ENCODE measurements at places on chromosomes 6 and 20. TPM values are rescaled to one million over a fixed set of nuclear protein-coding genes. Genes with fewer than 3 reads are reported as not detected.

- DNase-seq = no peak
Measured at GRCh38 chr6:144007478-144008119, 460 bp downstream of the PLAGL1 start.

GRCh38 chr20:42192321-42192720 lies 574.1 kb upstream of the CHD6 start:
- no peak for DNase-seq

Gene OOEP
- total RNA-seq = not detected

Gene SPATA25
- total RNA-seq = 8.6 TPM

GRCh38 chr6:71012866-71013469 lies 56.1 kb upstream of the B3GAT2 start:
- DNase-seq = no peak

GRCh38 chr20:41000628-41001027 lies 28.0 kb upstream of the TOP1 start:
- no peak for DNase-seq

- no peak for DNase-seq
Measured at GRCh38 chr20:20303742-20304141, 64.2 kb upstream of the INSM1 start.

GRCh38 chr20:16423311-16424212 lies 149.7 kb downstream of the KIF16B start:
- DNase-seq = no peak

Gene TFAP2C
- 12.5 TPM for total RNA-seq

- no peak for DNase-seq
Measured at GRCh38 chr6:125512621-125513020, 210.9 kb upstream of the HDDC2 start.

DNA sequence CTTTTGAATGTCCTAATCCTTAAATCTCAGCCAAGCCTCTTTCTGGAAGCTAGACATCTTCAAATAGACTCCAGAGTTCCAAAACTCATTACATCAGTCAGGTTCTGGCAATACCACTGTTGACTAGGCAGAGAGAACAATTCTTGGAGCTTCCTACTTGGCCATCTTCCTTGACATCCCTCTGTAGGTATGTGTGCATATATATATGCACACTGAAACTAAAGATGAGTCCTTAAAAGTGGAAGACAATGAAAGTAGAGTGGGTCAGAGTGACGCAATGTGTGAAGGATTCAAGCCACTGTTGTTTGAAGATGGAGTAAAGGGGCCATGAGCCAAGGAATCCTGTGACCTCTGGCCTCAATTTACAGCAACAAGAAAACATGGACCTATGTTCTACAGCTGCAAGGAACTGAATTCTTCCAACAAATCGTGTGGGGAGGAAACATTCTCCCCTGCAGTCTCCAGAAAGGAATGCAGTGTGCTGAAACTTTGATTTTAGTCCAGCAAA lies 18.7 kb upstream of the DUSP22 start:
- no peak for DNase-seq

GRCh38 chr6:150233843-150234269 lies 91.0 kb downstream of the PPP1R14C start:
- DNase-seq = no peak

DNA sequence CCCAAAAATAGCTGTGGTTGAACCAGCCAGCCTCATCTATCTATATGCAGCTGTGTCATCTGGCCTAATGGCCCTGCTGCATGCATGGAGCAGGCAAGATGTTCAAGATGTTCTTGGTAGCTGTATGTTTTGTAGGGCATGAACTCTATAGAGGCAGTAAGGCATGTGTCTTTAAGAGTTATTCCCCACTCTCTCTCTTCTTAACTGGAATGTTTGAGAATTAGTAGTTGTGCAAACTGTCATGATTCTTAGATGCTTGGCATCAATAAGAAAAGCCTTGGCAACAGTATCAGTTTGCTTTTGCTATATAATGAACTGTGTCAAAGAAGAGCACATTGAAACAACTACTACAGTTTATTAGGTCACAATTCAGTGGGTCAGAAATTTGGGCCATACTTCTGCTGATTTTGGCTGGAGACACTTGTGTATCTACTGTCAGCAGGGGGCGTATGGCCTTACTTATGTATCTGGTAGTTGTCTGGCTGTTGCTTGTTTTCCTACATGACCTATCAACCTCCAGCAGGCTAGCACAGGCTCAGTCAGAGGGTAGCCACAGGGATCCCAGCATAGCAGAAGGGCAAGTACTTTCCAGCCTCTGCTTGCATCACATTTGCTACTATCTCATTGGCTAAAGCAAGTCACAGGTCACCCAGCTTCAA lies 56.1 kb upstream of the LAMP5 start:
- no peak for DNase-seq

Gene CRISP2
- total RNA-seq = 0.60 TPM

- DNase-seq = no peak
Measured at GRCh38 chr6:82686719-82687118, 323.1 kb downstream of the TPBG start.

DNA sequence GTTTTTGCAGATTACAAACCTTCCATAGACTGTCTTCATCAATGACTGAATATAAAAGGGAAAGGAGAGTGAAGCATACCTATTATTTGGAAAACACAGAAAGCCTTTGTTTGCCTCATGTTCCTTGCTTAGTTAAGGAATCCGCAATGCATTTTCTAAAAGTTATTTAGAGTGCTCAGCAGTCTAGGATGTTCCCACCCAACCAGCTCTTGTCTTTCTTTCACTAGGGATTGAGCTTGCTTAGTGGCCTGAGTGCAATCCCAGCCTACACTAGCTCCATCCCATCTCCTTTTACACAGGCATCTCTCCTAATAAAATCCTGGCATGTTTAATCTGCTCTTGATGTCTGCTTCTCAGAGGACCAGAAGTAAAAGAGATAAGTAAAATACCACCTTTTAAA lies 850.5 kb upstream of the GJE1 start:
- DNase-seq = no peak

DNA sequence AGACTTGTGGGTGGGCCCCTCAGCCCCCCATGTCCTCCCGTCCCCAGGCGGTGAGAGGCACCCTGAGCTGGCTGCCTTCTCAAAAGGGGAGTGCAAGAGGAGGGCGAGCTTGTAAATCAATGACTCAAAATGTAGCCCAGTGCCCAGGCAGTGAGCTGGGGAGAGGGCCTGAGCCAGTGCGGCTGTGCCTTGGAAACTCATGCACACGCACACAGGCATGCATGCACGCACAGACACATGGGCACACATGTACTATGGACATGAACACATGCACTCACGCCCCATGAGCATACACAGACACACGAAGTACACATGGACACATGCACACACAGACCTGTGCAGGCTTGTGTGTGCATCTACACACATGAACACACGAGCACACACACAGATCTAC lies 133.5 kb downstream of the TAF4 start:
- no peak for DNase-seq

DNA sequence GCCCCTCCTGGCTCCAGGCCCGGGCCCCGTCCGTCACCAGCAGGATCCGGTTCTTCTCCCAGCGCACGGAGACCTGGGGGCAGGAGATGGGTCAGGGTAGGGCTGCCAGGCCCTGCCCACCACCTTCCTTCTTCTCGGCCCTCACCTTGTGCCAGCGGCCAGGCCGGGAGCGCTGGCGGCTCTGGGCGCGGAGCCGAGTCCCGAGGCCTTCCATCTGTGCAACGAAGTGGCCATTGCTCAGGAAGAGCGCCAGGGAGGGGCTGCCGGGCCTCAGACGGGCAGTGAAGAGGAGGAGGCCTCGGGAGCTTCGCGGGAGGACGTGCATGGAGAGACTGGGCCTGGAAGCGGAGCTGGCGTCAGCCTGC lies 7.9 kb downstream of the ADRM1 start:
- no peak for DNase-seq

Gene TAF8
- total RNA-seq = 34.2 TPM

Gene DEFB124
- total RNA-seq = 3.3 TPM

- DNase-seq = no peak
Measured at GRCh38 chr6:22838345-22838744, 269.0 kb downstream of the HDGFL1 start.

GRCh38 chr6:69735027-69735426 lies 61.8 kb downstream of the LMBRD1 start:
- DNase-seq = no peak

DNA sequence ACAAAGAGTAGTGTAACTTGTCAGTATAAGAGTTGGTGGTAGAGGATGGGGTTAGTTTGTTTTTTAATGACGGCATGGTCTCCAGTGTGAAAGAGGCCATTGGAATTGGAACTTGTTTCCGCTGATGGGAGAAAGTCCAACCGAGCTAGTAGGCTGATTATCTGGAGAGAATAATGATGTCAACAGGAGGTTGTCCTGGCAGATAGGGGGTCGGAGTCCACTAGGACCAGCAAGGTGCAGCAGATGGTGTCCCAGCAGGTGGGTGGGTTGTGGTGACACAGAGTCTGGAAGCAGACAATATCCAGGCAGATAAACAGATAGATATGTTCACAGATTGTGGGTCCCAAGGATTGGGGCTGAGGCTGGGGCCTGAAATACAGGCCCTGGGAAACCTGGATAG lies 35.1 kb downstream of the PKIB start:
- no peak for DNase-seq

Gene HLA-DQA2
- 5.7 TPM for total RNA-seq

Gene C6orf58
- total RNA-seq = 0.55 TPM

GRCh38 chr20:24917797-24918578 lies 31.1 kb upstream of the CST7 start:
- peak; percentile 75 for DNase-seq

Gene HAO1
- not detected for total RNA-seq

DNA sequence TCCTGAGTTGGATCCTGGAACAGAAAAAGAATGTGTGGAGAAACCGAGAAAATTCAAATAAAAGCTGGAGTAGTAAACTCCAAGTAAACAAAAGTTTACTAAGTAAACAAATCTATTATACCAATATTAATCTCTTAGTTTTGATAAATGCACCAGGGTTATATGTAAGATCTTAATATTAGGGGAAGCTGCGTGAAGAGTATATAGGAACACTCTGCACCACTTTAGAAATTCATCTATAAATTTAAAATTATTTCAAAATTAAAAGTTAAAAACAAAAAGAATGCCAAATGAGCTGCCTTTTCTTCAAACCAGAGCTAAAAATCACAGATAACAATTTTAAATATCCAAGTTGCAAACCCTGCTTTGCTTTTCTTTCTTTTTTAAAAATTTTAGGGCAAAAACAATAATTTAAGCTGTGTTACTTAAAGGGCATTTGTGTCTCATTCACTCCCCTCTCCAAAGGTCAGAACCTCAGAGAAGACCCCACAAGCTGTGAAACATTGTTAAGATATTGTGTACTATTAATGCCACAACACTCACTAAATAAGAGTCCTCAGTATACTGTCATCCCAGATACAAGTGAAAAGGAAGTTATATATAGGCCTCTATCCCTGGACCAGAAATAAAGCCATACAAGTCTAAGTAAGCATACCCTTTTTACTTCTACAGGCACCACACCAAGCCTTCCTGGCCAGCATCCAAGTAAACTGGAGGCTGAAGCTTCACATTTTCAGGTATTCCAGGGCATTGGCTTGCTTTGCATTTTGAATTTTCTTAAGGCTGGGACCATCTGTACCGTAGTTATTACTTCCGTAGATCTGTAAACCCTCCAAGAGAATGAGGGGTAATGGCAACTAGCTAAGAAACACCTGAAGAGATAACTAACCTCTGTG lies 7.0 kb downstream of the DNAAF9 start:
- DNase-seq = no peak

Gene PARD6B
- total RNA-seq = 27.0 TPM

Gene TFAP2D
- total RNA-seq = not detected

- no peak for DNase-seq
Measured at GRCh38 chr6:82954937-82955577, 110.6 kb downstream of the UBE3D start.

Gene TBX18
- 84.1 TPM for total RNA-seq

Data from ureter (tissue), 1 donor.